ENCODE measurements at places on chromosomes 1 and 21.

DNA sequence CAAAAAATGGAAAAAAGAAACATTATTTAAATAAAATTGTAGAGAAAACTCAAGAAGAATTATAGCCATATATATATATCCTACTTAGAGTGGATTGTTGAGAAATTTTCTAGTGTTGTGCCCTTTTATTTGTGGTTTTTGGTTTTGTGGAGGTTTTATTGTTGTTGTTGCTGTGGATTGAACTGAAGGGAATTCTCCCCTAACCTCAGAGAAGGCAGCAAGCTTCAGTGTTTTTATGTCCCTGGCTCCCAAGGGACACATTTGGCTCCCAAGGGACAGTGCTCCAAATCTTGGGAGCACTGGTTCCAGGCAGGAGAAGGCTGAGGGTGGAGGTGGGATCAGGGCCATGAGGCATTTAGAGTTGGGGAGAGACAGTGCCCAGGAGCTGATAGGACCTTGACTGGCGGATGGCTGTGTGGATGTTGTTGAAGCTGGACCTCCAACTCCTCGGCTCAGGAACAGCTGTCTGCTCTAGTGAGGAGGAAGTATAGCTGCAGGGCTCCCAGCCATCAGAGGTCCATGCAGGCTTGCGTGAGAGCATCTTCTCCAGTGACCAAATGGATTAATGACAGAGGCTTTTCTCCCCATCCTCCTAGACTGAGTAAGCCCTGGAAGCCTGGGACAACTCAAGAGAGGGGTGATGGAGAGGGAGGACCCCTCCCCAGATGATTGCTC lies 100.5 kb downstream of the TEX35 start:
- no peaks in the 10 kb centered on the region for H3K27me3 ChIP-seq
- peaks cover 32% of the 10 kb centered on the region for H3K4me1 ChIP-seq
- peak overlapping the region; percentile 85 for H3K27ac ChIP-seq
- no peaks in the 10 kb centered on the region for H3K36me3 ChIP-seq
- no peak overlapping the region for H3K4me3 ChIP-seq

- H3K4me3 ChIP-seq, result no peak overlapping the region
- H3K4me1 ChIP-seq, result peaks cover 5% of the 10 kb centered on the region
- DNase-seq, result no peak
- H3K27me3 ChIP-seq, result no peaks in the 10 kb centered on the region
- peak overlapping the region; percentile 1 for H3K27ac ChIP-seq
These were observed 625.2 kb downstream of the SMYD3 start for GRCh38 chr1:245881767-245882391.

- H3K27ac ChIP-seq, result no peak overlapping the region
- H3K4me1 ChIP-seq, result no peaks in the 10 kb centered on the region
- H3K4me3 ChIP-seq, result no peak overlapping the region
- no peaks in the 10 kb centered on the region for H3K27me3 ChIP-seq
These were observed 64.8 kb upstream of the PTCH2 start for GRCh38 chr1:44907893-44908292.

GRCh38 chr1:64563958-64564565 lies 94.1 kb downstream of the CACHD1 start:
- H3K27ac ChIP-seq, result no peak overlapping the region
- H3K4me1 ChIP-seq, result no peaks in the 10 kb centered on the region
- H3K36me3 ChIP-seq, result no peaks in the 10 kb centered on the region
- no peak overlapping the region for H3K4me3 ChIP-seq
- H3K27me3 ChIP-seq, result no peaks in the 10 kb centered on the region

- no peak overlapping the region for H3K4me3 ChIP-seq
- no peak for DNase-seq
- no peaks in the 10 kb centered on the region for H3K27me3 ChIP-seq
- H3K4me1 ChIP-seq, result no peaks in the 10 kb centered on the region
- H3K36me3 ChIP-seq, result no peaks in the 10 kb centered on the region
These were observed 1266.0 kb upstream of the ADGRL4 start for GRCh38 chr1:80272495-80272894.

All from fibroblast of lung (primary cell).